ENCODE measurements at places on chromosomes 6 and 20.

GRCh38 chr6:136728033-136728939 lies 64.0 kb downstream of the MAP3K5 start:
- DNase-seq, result no peak

DNA sequence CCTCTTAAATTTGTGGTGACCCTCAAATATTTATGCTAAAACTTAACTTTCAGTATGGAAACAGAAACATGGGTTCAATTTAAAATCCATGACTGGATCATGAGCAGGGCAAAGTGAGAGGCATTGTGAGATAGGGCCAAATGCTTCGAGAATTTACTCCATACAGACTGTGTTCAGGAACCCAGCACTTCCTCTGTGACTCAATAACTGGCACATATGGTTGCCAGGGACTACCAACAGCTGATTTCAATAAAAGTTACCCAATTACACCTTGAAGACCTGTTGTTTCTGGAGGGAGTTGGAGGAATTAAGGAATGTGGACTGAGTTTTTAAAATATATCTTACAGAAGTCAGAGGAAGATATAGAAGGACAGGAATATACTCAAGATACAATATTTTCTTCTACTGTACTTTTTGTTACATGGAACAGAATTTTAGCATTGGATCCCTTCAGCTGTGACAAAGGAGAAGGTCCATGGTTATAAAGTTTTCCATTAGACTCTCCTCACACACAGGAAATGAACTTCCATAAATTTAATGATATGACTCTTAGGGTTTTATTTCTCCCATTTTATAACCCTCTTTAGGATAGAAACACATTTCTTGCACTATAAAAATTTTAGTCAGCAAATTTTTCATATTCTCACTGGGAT lies 258.5 kb downstream of the KHDC1L start:
- no peak for DNase-seq

GRCh38 chr6:57087916-57088315 lies 2.1 kb upstream of the ZNF451 start:
- DNase-seq, result no peak

GRCh38 chr6:115071962-115072361 lies 729.1 kb upstream of the HS3ST5 start:
- DNase-seq, result no peak

GRCh38 chr6:126786262-126786661 lies 332.2 kb upstream of the RSPO3 start:
- no peak for DNase-seq

GRCh38 chr6:25042984-25043725 lies 107.4 kb upstream of the RIPOR2 start:
- no peak for DNase-seq

GRCh38 chr6:56795466-56796195 lies 152.9 kb upstream of the DST start:
- no peak for DNase-seq

DNA sequence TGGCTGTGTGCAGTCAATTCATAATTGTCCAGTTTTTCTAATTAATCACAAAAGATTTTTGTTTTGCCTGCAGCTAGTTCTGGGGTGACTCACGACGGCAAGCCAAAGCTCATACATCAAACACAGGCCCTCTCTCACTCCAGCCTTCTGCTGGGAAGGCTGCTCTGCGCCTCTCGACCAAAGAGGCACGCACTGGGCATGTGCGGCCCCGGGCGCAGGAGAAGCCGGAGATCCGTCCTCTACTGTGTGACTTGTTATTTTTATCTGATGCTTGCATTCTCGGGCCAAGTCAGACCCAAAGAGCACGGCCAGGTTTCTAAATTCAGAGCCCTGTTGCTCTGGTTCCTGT lies 98.5 kb downstream of the TFAP2A start:
- DNase-seq, result no peak

DNA sequence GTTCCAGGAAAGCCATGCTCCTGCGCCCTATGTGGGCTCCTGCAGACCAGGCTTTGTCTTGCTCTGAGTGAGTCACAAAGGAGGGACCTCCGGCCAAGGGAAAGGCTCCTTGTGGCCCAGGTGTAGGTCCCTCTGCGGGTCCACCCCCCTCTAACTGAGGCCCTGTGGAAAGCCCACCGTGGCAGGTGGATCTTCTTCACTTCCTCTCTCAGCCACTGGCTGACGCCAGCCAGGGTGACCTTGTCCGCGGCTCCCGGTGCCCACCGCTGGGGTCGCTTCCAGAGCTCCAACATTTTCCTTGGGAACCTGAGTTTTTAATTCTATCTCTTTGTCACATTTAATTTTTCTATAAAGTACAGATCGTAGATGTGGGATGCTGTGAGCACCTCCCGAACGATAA lies 54.1 kb downstream of the SMOC2 start:
- DNase-seq, result no peak

GRCh38 chr20:51631011-51631950 lies 88.8 kb upstream of the NFATC2 start:
- peak; percentile 38 for DNase-seq

DNA sequence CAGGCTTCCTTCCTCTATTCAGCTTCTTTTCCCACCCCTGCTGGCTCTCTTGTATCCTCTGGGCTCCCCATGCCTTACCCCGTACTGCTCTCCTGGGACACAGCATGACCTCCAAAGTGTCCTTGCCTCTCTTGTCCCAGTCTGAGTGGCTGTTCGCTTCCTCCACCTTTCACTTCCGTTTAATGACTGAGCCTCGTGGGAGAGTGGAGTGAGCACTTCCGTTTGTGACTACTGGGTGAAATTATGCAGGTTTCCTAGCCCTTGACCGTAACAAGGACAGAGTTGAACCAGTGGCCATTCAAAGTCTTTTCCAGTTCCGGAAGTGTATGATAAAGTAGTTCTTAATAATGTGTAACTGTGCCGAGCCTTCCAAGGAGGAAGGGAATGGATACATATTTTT lies 109.2 kb downstream of the ARID1B start:
- no peak for DNase-seq

GRCh38 chr6:142048593-142048980 lies 84.1 kb upstream of the GJE1 start:
- DNase-seq, result no peak

DNA sequence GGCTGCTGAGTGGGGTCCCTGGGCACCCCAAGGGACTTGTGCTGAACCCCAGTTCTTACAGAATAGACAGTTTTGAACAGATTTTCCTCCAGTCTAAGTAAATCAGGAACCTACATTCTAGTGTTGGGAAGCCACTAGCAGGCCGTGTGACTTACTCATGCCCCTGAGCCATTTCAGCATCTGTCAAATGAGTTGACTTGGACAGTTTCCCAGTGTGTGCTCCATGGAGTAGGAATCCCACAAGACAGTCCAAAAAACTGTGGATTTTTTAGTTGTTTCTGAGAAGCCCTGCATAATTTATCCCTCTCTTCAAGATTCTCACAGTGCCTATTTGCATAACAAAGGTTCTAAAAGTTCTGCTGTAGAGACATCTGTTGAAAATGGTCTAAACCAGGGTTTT lies 2.1 kb downstream of the GABRR2 start:
- DNase-seq, result no peak

DNA sequence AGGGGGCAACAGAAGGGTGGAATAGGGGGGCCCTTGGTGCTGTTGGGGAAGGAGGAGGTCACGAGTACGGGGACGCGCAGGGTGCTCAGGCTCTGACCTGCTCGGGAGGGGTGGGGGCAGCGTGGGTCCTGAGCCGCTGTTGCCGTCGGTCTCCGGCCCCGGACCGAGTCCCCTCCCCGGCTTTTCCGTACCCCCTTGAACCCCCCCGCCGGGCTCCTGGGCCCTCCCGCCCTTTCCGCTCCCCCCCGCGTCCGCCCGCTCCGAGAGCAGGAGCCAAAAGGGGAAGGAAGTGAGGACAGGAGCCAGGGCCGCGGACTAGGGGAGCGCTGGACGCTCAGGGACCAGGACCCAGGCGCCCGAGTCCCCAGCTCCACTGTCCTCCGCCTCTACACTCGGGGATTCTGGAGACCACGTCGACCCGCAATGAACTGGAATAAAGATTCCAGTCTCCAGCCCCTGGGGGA lies at the start of gene RGL2:
Gene RGL2, minus strand, starts transcription at position 170 of the 464 bp plus-strand sequence. CDS start 332 bp downstream, outside the sequence.
- DNase-seq, result no peak

GRCh38 chr20:47093320-47093966 lies 198.8 kb downstream of the EYA2 start:
- no peak for DNase-seq

- DNase-seq, result peak; percentile 25
These were observed 54.0 kb upstream of the IPCEF1 start for GRCh38 chr6:154410619-154411072.

Measured in stimulated activated CD4-positive, alpha-beta T cell treated with anti-CD3 and anti-CD28 coated beads, Interleukin-2, amount 100 ng/mL, for 48 hours (primary cell).